Stimulated activated CD8-positive, alpha-beta memory T cell treated with anti-CD3 and anti-CD28 coated beads, Interleukin-2, amount 100 ng/mL, for 48 hours (primary cell): ENCODE measurements at places on chromosomes 4 and X.

- no peak for DNase-seq
These were observed 601 bp downstream of the SMARCAD1 start for GRCh38 chr4:94208266-94208665.

- no peak for DNase-seq
These were observed 15.4 kb upstream of the TLR2 start for GRCh38 chr4:153668647-153669046.

- no peak for DNase-seq
These were observed 16.3 kb upstream of the ESX1 start for GRCh38 chrX:104270916-104271512.

GRCh38 chrX:96578781-96579180 lies 105.9 kb upstream of the DIAPH2 start:
- DNase-seq = no peak

- DNase-seq = no peak
These were observed 159.3 kb downstream of the ATG4A start for GRCh38 chrX:108250654-108251579.

DNA sequence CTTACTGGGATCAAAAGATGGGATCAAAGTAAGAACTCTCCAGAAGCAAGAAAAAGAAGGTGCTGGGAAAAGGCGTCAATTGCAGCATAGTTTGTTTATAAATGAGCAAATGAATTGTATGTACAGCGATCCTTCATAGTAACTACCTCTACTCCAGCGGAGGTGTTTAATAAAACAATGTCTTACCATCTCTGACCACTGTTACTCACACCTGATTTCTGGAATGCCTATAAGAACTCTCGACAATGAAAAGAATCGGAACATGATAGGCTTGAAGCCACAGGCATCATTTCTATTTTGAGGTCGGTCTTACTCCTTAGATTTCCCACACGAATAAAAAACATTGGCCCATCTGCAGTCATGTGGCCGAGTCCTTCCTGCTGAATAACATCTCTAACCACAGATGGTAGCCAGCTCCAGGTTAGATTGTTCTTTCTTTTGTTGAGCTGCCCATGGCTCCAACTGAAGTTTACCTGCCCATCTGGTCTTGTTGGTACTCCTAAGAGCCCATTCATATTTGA lies 67.6 kb downstream of the CLDN34 start:
- no peak for DNase-seq

- peak; percentile 12 for DNase-seq
These were observed 22.0 kb downstream of the DYNLT3 start for GRCh38 chrX:37825215-37825842.

DNA sequence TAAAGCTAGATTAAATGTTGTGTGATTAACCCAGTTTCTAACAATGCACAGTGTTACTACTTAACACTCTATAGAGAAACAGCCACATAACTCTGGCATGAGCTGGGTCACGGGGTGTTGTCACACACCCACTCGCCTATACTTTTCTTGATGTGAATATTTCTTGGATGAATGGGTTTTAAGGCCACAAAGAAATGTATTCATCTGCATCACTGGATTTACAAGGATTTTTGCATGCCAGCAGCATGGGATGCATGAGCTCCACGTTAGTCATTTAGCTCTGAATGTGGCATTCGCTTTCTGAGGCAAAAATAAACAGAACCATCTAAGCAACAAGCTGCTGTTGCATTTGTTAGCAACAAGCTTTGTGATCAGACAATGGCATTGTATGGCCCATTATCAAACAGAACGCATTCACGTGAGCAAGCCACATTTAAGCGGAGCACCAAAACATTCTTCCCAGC lies 89.7 kb downstream of the LRP2BP start:
- no peak for DNase-seq

DNA sequence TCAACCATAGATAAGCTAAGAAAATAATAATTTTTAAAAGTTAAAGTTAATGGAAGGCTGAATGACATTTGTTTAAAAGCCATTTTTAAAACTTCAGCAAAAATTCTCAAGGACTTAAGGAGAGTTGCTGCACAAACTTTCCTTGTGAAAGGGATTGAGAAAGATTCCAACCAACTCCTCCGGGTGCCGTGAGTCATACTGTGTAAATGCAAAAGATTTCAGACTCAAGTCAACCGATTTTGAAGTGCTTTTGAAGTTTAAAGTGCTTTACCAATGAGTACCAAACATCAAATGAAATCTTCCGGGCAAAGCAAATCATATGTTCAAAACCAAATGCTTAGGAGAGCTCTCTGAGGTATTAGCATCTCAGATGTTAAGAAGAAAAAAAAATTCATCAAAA lies 31.4 kb downstream of the VCX2 start:
- DNase-seq = no peak

DNA sequence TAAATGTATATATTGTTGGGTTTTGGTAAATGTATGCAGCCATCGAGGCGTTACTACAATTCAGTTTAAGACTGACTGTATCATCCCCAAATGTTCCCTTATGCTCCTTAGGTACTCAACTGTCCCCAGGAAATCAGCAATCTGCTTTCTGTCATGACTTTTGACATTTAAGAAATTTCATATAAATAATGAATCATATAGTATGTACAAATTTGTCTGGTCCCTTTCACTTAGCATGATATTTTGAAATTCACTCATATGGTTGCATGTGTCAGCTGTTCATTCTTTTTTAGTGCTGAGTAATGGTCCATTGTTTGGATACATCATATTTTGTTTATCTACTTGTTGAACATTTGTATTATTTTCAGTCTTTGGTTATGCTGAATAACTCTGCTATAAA lies 218.8 kb downstream of the C4orf33 start:
- DNase-seq = no peak

DNA sequence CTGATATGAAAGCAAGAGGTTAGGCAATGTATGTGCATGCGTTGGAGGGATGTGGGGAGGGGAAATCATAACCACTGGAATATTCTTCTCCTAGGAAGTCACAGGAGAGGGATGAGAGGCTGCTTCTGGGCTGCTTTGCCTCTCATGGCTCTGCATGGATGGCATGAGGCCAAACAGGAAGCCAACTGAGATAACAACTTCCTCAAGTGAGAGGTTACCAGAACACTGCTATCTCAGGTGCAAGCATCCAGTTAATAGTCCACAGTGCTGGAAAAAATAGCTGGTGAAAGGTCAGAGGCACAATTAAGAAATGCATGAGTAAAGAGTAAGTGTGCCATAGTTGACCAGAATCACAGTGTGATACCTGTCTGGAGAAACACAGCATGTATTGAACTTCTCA lies 113.3 kb downstream of the ELOVL6 start:
- no peak for DNase-seq

DNA sequence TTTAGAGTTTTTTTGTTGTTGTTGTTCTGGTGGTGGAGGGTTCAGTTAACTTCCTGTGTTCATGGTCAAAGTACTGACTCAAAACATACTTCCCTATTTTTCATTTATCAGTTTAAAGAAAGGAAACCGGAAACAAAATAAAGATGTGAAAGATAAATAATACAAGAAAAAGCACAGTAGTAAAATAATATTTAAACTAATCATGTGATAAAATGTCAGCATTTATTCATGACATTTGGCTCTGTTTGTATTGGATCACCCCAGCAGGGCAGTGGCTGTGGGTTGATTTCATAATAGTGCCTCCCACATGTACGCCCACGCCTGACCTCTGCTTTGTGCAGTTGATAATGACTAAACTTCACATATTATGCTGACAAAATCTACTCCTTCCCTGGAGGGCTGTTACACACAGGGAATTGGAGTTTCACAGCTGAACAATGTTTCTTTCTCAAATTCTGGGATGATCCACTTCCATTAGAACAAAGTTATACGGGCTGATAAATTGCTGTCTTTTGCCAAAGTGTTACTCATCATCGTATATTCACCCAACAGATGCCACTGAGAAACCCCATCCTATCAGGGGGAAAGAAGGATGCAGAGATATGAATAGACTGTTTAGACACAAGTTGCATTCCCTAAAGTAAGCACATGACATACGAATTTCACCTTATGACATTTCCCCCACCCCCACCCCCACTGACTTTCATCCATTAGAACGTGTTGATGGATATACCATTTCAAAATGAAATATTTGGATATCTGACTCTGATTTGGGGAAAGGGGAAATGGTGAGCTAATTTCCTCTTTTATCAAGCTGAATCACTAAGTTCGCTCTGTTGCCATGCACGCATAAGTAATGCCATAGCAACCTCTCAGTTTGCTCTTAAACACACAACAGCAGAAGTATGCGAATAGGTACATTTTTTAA lies 48.3 kb downstream of the AMELX start:
- no peak for DNase-seq

- no peak for DNase-seq
These were observed 2.7 kb downstream of the PNMA6E start for GRCh38 chrX:153398275-153398960.

DNA sequence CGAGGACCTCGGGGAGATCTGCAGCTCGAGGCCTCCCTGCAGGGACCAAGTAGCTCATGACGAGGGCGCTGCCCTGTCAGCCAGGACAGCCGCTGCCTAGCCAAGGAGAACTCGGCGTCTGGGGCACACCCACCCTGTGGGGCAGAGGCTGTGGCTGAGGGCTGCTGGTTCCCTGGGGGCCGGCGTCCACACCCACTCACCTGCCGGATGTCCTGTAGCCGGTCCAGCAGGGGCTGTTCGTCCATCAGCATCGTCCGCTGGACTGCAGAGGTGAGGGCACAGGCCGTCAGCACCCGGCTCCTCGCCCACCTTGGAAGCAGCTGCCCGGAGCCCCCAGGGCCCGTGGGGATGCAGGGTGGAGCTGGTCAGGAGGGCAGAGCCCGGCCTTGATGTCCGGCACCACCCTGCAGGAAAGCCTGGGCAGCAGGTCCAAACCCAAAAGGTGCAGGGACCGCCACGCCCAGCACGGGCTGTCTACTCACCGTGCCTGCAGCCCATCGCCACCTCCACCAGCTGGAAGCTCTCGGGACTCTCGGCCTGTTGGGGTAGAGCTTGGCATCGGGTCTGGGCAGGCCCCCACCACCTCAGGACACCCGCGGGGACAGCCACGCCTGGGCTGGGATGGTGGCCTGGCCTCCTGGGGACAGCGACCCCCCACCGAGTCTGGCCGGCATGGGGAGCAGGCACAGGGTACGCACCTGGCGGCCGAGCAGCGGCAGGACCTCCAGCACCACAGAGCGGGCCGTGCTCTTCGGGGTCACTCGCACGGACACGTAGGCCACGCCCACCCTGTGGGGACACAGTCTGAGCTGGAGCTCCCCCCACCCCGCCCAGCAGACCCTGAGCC lies 6.9 kb downstream of the DGKQ start:
- no peak for DNase-seq

DNA sequence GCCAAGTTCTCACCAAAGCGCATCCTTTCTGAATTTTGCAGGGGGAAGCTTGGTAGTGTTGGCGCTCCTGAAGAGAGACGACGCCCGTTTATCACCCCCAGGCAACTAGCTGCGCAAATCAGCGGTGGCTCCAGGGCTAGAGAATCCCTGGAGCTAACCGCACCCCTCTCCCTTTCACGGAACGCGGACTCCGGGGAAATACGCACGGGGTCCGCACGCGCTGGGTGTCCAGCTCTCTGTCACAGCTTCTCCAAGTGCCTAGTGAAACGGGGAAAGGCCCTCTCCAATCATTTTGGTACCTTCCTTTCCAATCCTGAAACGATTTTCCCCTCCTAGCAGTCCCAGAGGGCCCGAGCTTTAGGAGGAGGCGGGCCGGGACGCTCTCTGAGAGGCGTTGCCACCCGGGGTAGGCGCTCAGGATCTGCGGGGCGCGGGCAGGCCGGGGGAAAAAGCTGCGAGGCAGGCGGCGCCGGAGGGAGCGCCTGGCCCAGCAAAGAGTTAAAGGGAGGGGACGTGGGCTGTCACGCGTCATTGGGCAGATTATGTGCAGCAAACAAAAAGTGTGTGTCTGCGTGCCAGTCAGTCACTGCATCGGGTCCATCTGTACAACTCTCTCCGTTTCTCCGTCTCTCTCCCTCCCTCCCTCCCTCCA lies at the start of gene PRDM8:
Gene PRDM8, plus strand, starts transcription at position 582 of the 652 bp plus-strand sequence. CDS start 2,578 bp downstream, outside the sequence.
- DNase-seq = no peak

DNA sequence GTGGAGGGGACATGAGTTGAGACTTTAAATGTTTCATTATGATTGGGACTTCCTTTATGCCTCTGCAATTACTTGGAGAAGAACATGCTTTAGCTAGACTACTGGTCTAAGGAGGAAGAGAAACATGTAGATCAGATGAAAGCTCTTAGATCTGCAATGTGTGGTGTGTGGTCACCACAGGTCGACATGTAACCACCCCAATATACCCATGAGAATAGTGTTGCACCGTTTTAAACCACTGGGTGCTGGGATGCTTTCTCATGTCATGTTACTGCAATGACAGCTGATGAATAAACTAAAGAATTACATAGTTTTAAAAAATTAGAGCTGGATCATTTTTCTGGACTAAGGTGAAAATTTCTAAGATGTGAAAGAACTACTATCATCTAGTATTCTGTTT lies 1039.7 kb downstream of the RAPGEF2 start:
- no peak for DNase-seq

DNA sequence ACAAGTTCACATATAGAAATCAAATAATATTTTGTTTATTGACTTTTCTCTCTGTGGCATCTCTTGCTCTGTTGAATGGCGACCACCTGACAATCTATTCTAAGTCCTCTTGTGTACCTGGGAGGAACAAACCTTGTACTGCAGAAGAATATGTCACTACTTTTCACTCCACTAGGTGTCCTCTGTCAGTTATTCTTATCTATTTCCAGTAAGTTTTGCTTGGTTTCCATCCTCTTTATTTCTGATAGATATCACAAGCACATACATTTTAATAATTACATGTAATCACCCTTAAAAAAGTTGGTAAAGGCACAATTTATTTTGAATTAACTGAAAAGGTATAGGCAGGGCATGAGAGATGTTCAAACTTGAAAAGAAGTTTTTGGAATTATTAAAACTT lies 238.4 kb downstream of the SNCA start:
- DNase-seq = no peak

- no peak for DNase-seq
These were observed 8.5 kb downstream of the SRP72 start for GRCh38 chr4:56475917-56476316.

DNA sequence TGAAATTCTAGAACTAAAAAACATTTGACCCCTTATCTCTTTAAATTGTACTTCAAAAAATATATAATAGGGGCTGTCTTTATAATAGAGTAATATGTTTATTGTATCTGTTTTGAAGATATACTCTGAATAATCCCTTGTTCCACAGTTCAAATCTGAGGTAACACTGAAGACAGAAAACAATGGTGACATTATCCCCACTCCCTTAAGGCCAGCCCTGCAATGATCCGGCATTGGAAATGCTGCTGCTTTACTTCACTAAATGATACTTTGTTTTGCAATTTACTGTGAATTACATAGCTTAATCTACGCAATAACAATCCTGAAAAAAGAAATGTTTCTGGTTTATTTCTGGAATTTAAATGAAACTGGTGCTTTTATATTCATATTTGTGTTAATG lies 34.4 kb upstream of the ZFP42 start:
- no peak for DNase-seq
